OCI-LY7 (cell line): ENCODE measurements at places on chromosomes 13 and 19.

- no peak for DNase-seq
These were observed 1173.7 kb upstream of the PRR20A start for GRCh38 chr13:55967055-55967454.

- no peak for DNase-seq
These were observed 154.0 kb upstream of the TSHZ3 start for GRCh38 chr19:31503211-31503610.

GRCh38 chr19:45629704-45630103 is 9.5 kb downstream of the EML2 start:
- no peak for DNase-seq

DNA sequence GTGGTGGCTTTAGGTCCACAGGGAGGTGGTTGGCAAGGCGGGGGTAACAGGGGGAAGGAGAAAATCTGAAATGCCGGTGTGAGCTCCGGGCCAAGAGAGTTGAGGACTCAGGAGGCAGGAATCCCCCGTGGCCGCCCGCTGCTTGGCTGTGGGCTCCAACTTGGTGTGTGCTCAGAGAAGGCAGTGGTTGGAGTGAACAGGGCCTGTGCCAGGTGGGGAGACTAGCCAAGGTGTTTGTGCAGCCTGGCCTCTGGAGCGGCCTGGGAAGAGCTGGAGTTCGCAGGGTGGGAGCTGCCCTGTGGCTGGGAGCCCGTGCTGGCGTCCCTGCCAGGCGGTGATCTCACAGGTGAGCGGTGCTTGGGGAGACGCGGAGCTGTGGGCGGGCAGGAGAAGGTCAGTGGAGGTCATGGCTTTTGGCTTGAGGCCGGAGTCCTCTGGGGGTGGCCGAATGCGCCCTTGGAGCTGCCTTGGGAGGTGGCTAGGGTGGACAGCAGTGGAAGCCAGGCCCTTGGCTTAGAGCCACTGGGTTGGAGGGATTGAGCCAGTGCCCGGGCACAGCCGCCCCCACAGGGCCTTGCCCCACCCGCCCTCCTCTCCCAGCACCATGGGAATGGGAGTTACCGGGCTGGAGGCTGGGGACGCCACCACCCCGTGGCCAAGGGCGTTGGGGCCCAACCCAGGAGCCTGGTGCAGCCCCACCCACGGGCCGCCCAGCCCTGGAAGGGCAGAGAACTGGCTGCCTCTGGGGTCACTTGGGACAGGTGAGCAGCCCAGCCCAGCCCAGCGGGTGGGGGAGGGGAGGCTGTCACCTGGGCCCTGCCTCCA is 7.1 kb upstream of the CIRBP start:
- DNase-seq = no peak

DNA sequence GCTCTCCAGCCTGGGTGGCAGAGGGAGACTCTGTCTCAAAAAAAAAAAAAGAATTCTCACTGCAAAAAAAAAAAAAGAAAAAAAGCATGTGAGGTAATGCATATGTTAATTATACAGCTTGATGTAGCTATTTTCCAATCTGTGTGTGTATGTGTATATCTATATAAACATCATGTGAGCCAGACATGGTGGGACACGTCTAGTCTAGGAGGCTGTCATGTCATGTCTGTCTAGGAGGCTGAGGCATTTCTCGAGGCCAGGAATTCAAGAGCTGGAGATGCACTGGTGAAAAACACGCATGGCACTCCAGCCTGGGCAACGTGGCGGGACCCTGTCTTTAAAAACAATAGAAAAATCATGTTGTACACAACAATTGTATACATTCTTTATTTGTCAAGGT is 6.9 kb upstream of the SBK3 start:
- DNase-seq = no peak

- DNase-seq = no peak
These were observed 7.1 kb downstream of the CD37 start for GRCh38 chr19:49342291-49342721.

DNA sequence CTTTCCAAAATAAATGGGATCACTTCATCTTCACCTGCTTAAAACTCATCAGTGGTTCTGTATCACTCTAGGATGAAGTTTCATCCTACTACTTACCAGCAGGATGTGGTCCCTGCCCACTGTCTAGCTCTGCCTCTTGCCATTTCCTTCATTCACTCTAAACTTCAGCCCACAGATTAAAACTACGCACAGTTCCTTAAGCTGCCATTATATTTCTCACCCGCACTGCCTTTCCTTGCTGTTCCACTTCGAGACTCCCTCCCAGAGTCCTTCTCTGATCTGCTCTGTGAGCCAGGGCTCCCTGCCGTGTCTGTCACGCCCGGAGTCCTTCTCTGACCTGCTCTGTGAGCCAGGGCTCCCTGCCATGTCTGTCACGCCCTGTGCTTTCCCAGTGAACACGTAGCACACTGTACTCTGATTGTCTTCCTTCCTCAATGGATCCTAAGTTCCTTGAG is 52.0 kb upstream of the NPAS1 start:
- no peak for DNase-seq

- DNase-seq = peak; percentile 37
These were observed 230.2 kb downstream of the TDRD3 start for GRCh38 chr13:60627071-60627686.

DNA sequence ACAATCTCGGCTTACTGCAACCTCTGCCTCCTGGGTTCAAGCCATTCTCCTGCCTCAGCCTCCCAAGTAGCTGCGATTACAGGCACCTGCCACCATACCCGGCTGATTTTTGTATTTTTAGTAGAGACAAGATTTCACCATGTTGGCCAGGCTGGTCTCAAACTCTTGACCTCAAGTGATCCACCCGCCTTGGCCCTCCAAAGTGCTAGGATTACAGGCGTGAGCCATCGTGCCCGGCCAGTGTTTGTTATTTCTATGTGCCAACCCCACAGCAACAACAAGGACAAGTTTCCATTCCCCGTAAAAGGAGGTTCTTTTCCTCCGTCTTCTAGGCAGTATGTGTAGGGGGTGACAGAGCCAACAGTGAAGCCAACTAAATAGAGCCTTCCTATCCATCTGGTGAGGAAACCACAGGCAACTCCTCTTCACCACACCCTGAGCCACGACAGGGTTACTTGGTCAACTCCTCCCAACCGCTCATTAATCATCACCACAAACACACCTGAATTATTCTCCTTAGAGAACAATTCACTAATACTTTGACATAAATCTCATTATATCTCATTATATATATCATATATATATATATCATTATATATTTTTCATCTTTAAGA is 25.5 kb downstream of the FOXO1 start:
- no peak for DNase-seq

GRCh38 chr13:76883236-76883635 is 3.0 kb downstream of the KCTD12 start:
- no peak for DNase-seq

DNA sequence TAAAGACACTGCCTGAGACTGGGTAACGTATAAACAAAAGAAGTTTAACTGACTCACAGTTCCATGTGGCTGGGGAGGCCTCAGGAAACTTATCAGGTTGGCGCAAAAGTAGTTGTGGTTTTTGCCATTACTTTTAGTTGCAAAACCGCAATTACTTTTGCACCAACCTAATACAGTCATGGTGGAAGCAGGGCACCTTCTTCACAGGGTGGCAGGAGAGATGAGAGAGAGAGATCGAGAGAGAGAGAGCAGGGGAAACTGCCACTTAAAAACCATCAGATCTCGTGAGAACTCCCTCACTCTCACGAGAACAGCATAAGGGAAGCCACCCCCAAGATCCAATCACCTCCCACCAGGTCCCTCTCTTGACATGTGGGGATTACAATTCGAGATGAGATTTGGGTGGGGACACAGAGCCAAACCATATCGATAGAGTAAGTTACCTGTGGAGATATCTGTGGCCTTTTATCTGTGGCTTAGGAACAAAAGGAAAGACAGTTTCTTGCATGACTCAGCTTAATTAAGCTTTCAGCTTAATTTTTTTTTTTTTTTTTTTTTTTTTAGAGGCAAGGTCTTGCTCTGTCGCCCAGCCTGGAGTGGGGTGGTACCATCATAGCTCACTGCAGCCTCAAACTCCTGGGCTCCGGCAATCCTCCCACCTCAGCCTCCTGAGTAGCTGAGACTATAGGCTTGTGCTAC is 7.6 kb upstream of the CABP5 start:
- no peak for DNase-seq

DNA sequence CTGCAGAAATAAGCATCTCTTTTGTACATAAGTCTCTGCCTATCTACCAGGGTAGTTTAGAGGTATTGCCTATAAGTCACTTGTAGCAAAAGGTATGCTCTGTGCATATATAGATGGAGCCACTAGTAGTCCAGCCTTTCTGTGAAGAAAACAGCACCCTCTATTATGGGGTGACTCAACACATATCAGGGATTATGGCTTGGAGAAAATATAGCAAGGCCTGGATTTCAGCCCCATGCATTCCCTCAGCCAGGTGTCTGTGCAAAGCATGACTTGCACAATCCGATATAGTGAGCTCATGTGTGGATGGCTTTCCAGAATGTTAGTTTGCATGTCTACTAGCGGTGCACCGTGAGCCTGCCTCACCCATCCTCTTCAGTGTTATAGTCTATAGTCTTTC is 13.4 kb upstream of the NALCN start:
- DNase-seq = no peak

DNA sequence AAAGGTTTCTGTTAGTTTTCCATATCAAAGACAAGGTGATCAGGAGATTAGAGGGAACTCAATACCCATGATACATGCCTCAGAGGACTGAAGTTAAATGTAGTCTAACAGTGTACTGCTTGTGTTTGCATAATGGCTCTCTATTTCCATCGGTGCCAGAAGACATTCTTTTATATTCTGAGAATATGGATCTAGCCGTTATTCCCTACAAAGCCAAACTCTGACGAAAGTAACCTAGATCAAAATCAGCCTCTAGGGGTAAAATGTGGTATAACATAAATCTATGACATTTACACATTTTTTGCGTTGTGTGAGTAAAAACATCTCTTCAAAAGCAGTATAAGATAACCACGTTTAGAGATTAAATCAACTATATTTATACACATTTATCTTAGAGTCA is 2232.7 kb downstream of the PCDH9 start:
- DNase-seq = no peak

DNA sequence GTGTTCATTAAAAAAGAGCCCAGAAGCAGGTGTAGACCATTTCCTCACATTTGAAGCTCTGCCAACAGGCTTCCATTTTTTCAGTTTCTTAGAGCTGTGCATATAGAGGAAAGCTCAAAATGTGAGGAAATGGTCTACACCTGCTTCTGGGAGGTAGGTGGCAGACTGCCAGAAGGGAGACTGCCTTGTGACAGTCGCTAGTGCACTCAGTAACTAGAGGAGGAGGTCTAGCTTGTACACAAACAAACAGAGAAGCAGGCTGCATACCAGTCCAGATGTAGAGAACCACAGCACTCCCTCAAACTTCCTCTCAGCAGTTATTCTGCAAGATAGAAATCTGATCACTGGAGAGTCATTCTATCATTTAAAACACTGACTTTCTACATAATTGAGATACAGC is 800.2 kb downstream of the EFNB2 start:
- DNase-seq = no peak
